A549 treated with AZD2906 at 1 μM for 4 hours (cell line): ENCODE measurements at places on chromosomes 13 and 19. TPM values are rescaled to one million over a fixed set of nuclear protein-coding genes. Genes with fewer than 3 reads are reported as not detected.

Gene RNF225
- total RNA-seq, result 0.13 to 0.19 TPM (median 0.16 TPM) in 4 of 5 replicates, not detected in the other

Gene DAND5
- 0.06 to 0.09 TPM (median 0.07 TPM) in 3 of 5 replicates, not detected in the others for total RNA-seq

Gene HSPB6
- total RNA-seq, result 0.08 to 0.34 TPM (median 0.24 TPM) in 5 replicates

Gene DDA1
- 51.2 to 57.9 TPM (median 54.8 TPM) in 5 replicates for total RNA-seq

Gene FGF9
- total RNA-seq, result not detected in 5 replicates

Gene CEACAM8
- not detected in 5 replicates for total RNA-seq
